Activated T-cell treated with anti-CD3 and anti-CD28 coated beads, Interleukin-2, amount 50 U/mL, for 72 hours (primary cell): ENCODE measurements at places on chromosomes 7 and 10.

DNA sequence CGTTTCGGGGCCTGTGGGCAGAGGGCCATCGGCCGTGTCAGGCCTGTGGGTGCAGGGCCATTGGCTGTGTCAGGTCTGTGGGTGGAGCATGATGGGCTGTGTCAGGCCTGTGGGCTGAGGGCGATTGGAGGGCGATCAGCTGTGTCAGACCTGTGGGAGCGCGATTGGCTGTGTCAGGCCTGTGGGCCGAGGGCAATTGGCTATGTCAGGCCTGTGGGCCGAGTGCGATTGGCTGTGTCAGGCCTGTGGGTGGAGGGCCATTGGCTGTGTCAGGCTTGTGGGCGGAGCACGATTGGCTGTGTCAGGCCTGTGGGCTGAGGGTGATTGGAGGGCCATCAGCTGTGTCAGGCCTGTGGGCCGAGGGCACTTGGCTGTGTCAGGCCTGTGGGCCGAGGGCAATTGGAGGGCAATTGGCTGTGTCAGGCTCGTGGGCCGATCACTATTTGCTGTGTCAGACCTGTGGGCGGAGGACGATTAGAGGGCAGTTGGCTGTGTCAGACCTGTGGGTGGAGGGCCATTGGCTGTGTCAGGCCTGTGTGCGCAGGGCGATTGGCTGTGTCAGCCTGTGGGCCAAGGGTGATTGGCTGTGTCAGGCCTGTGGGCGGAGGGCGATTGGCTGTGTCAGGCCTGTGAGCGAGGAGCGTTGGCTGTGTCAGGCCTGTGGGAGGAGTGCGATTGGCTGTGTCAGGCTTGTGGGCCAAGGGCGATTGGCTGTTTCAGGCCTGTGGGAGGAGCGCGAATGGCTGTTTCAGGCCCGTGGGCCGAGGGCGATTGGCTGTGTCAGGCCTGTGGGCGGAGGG is 54.1 kb downstream of the DYNC2I1 start:
- no peak for DNase-seq

DNA sequence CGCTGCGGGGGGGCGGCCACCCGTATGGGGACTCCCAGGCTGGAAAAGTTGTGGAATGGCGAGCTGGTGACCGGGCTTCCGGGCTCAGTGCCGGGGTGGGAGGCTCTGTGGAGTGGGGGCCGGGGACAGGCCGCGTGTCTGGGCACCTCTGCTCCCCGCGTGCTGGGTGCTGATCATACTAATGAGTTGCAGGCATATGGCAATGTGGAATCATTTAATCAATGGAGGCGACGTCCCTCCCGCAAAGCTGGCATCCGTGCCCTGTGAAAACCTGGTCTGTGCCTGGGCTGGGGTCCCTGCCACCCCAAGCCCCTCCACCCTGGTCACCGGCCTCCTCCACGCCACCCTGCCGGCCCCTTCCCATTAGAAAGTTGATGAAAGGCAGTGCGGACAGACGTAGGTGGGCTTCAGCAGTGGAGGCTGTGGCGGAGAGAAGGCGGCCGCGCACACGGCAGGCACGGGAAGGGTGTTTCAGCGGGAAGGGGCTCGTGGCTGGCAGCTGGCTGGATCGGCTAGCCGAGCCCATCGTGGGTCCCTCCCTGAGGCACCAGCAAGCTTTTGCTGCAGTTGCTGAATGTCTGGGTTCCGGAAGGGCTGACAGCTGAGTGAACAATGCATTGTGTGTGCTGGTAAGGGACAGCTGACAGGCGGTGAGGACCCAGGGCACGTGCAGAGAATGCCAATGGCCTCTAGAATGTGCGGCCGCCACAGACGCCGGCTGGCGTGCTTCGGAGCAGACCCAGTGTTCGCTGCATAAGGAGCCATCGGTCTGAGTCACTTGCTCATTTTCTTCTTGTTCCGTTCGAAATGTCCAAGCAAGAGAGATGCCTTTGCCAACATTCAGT is 1.5 kb downstream of the ADGRA1 start:
- no peak for DNase-seq

- DNase-seq, result no peak
These were observed 1.2 kb upstream of the WNT2 start for GRCh38 chr7:117323851-117324711.

- no peak for DNase-seq
These were observed 19.3 kb downstream of the RAB11FIP2 start for GRCh38 chr10:118027397-118027796.

DNA sequence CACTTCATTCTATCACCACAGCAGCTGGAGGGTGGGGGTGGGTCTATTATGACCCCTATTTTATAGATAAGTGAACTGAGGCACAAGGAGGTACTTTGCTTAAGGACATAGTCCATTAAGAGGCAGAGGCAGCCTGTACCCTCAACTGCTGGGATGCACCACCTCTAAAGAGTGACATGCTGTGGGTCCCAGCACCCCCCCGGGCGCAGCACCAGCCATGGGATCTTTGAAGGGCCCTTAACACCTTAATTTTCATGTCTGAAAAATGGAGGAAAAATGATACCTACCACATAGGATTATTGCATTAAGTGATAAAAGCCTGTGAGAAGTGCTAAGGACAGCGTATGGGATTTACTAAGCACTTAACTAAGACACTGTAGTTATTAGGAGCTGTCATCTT is 15.4 kb downstream of the ADCYAP1R1 start:
- DNase-seq, result no peak

- DNase-seq, result no peak
These were observed 177.9 kb downstream of the TAX1BP1 start for GRCh38 chr7:27917774-27918314.
